CD14-positive monocyte (primary cell): ENCODE measurements at places on chromosomes 1 and 21. TPM values are rescaled to one million over a fixed set of nuclear protein-coding genes. Genes with fewer than 3 reads are reported as not detected.

CELA3A gene
- not detected for polyA plus RNA-seq

EPHB2 gene
- polyA plus RNA-seq = 5.6 and 7.2 TPM in 2 replicates

ZNF683 gene
- polyA plus RNA-seq = not detected in 2 replicates

TFB2M gene
- 2.8 and 4.9 TPM in 2 replicates for polyA plus RNA-seq

TTC22 gene
- not detected for polyA plus RNA-seq

GRCh38 chr21:36504067-36505058 lies 24.4 kb upstream of the CLDN14 start:
- no peak overlapping the region for H3K27ac ChIP-seq
- no peaks in the 10 kb centered on the region for H3K36me3 ChIP-seq
- no peak overlapping the region for H3K4me3 ChIP-seq
- H3K27me3 ChIP-seq = no peaks in the 10 kb centered on the region

DNA sequence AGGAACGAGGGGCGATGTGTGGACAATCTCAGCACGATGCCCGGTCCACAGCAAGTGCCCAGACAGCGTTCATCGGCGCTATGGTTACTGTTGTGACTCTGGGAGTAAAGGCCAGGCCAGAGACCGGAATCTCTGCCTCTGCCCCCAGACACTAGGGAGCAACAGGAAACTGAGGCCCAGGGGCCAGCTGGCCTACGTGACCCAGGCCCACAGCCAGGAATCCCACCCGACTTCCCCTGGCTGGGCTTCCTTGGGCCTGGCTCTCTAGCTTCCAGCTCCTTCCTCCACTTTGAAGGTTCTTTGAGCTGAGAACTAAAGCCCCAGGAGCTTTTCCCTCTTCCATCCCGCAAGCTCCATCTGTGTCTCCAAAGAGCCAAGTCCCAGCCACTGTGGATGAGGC lies 4.6 kb downstream of the LRP8 start:
- no peaks in the 10 kb centered on the region for H3K27me3 ChIP-seq
- DNase-seq = no peak
- H3K36me3 ChIP-seq = peaks cover 10% of the 10 kb centered on the region
- peaks cover 17% of the 10 kb centered on the region for H3K4me1 ChIP-seq
- H3K4me3 ChIP-seq = no peak overlapping the region

GRCh38 chr1:109488696-109489095 lies 5.0 kb downstream of the ATXN7L2 start:
- H3K27ac ChIP-seq = no peak overlapping the region
- H3K36me3 ChIP-seq = no peaks in the 10 kb centered on the region
- no peak for DNase-seq
- H3K27me3 ChIP-seq = no peaks in the 10 kb centered on the region

GRCh38 chr1:184838504-184838951 lies 83.9 kb upstream of the EDEM3 start:
- H3K4me1 ChIP-seq = peaks cover 4% of the 10 kb centered on the region
- peaks cover 6% of the 10 kb centered on the region for H3K36me3 ChIP-seq
- H3K4me3 ChIP-seq = no peak overlapping the region
- no peak overlapping the region for H3K27ac ChIP-seq
- H3K27me3 ChIP-seq = no peaks in the 10 kb centered on the region

DNA sequence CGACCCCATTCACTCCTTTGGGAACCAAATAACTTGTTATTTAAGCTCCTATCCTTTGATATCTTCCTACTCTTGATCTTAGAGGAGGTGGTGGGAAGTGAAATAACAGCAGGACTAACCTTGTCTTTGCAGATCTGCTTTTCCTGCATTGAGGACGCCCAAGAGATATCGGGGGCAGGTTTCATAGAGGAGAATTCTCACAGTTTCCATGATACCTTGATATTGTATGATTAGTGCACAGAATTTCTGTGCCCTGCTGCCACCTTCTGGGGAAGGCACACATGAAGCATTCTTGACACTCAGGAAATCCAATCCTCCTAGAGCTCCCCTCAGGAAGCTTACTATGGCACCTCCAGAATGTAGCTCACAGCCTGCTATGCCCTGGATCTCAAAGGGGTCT lies 1.6 kb downstream of the CD1B start:
- peaks cover 68% of the 10 kb centered on the region for H3K4me1 ChIP-seq
- H3K36me3 ChIP-seq = no peaks in the 10 kb centered on the region
- no peak overlapping the region for H3K27ac ChIP-seq
- no peak overlapping the region for H3K4me3 ChIP-seq
- peak; percentile 30 for DNase-seq

- no peaks in the 10 kb centered on the region for H3K27me3 ChIP-seq
- no peak overlapping the region for H3K4me3 ChIP-seq
- DNase-seq = no peak
- H3K36me3 ChIP-seq = no peaks in the 10 kb centered on the region
- no peak overlapping the region for H3K27ac ChIP-seq
- no peaks in the 10 kb centered on the region for H3K4me1 ChIP-seq
Measured at GRCh38 chr1:97033949-97034348, 312.4 kb downstream of the PTBP2 start.

GRCh38 chr1:47460456-47460855 lies 22.6 kb downstream of the FOXD2 start:
- no peak overlapping the region for H3K27ac ChIP-seq
- H3K36me3 ChIP-seq = no peaks in the 10 kb centered on the region
- H3K4me3 ChIP-seq = no peak overlapping the region
- H3K4me1 ChIP-seq = no peaks in the 10 kb centered on the region

DNA sequence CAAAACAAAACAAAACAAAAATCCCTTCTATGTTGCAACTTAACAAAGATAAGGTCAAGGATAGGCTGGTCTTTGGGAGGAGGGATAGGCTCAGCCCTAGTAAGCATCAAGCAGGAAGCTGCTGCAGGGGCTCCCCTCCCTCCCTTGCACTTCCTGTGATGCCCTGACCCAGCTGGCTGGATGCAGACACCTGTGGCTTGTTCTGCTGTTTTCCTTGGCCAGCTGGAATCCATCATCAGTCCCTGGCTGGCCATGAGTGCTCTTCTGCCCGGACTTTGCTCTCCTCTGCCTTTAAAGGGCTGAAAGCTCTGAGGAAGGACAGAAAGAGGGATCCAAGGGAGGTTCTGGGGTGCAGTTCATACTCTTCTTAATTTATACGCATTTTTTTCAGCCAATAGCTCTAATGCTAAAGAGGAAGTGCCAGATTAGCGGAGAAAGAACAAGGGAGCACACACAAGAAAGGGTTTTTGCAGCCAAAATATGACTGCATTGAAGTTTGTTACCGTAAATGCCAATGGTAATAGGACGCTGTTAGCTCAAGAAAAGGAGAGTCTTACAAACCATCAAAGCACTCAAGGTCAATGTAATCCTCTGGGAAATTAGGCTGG lies 19.9 kb upstream of the UBE2U start:
- H3K27ac ChIP-seq = no peak overlapping the region
- H3K36me3 ChIP-seq = no peaks in the 10 kb centered on the region
- no peak overlapping the region for H3K4me3 ChIP-seq
- H3K4me1 ChIP-seq = no peaks in the 10 kb centered on the region
- H3K27me3 ChIP-seq = no peaks in the 10 kb centered on the region
- no peak for DNase-seq

DNA sequence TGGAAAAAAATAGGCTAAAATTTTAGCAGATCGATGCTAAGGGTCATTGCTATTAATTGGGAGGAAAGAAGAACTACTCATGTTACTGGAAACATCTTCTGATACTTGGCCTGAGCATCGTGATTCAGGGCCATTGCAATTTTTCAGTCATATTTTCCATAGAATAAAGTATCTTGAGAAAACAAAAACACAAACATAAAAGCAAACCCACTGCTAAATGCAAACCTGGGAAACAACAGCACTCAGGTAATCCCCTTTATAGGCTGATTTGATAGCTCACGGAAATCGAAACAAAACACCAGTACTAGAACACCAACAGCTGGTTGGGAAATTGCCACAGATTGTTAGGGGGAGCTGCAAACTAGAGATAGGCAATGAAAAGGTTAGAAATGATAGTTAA lies 172.9 kb upstream of the ESRRG start:
- DNase-seq = no peak
- H3K4me1 ChIP-seq = no peaks in the 10 kb centered on the region
- no peaks in the 10 kb centered on the region for H3K36me3 ChIP-seq
- H3K27ac ChIP-seq = no peak overlapping the region

GRCh38 chr1:70458131-70458530 lies 47.1 kb downstream of the CTH start:
- no peak overlapping the region for H3K4me3 ChIP-seq
- no peak for DNase-seq
- H3K27me3 ChIP-seq = no peaks in the 10 kb centered on the region
- no peak overlapping the region for H3K27ac ChIP-seq

- H3K4me3 ChIP-seq = no peak overlapping the region
- H3K36me3 ChIP-seq = no peaks in the 10 kb centered on the region
- peaks cover 6% of the 10 kb centered on the region for H3K27me3 ChIP-seq
- no peak overlapping the region for H3K27ac ChIP-seq
Measured at GRCh38 chr1:183215076-183215720, 29.1 kb downstream of the LAMC2 start.

DNA sequence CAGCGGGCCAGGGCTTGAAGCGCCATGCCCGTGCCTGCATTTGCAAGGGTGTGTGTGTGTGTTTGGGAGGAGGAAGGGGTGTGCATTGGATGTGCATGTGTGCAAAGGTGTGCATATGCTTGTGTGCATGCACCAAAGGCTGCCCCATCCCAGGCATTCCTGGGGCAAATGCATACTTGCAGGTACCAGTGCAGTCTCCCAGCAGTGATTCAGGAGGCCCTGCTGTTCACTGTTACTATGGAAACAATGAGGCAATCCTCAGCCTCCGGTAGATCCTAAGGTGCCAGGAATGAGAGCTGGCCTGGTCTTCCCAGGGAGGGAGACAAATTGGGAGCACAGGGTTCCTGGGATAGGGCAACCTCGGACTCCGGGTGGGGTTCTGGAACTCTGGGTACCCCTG lies 7.5 kb upstream of the FNDC5 start:
- H3K36me3 ChIP-seq = no peaks in the 10 kb centered on the region
- no peaks in the 10 kb centered on the region for H3K27me3 ChIP-seq
- no peak overlapping the region for H3K4me3 ChIP-seq
- H3K4me1 ChIP-seq = no peaks in the 10 kb centered on the region

DNA sequence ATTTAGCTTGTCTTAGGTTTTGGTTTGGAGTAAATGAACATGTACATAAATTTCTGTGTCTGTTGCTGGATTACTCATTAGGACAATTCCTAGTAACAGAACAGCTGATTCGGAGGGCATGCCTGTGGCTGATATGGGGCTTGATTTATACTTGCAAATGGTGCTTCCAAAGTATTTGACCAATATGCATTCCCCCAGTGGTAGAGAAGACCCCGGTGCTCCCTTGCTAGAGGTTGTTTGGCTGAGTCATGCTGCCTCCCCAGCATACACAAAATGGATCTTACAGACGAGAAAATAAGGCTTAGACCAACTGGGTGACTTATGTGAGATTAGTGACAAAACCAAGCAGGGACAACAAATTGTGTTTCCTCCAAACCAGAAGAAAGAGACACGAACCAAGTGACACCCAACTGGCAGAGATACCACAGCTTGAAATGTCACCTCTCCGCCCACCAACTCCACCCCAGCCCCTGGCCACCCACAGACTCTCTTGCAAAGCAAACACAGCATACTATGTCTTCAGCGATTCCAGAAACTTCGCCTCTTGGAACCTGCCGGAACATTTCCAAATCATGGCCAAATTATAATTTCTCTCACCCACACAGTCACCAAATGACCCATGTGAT lies 75.9 kb upstream of the ETS2 start:
- peaks cover 7% of the 10 kb centered on the region for H3K4me1 ChIP-seq
- no peak overlapping the region for H3K4me3 ChIP-seq
- H3K27me3 ChIP-seq = no peaks in the 10 kb centered on the region
- H3K27ac ChIP-seq = no peak overlapping the region
- no peaks in the 10 kb centered on the region for H3K36me3 ChIP-seq

DNA sequence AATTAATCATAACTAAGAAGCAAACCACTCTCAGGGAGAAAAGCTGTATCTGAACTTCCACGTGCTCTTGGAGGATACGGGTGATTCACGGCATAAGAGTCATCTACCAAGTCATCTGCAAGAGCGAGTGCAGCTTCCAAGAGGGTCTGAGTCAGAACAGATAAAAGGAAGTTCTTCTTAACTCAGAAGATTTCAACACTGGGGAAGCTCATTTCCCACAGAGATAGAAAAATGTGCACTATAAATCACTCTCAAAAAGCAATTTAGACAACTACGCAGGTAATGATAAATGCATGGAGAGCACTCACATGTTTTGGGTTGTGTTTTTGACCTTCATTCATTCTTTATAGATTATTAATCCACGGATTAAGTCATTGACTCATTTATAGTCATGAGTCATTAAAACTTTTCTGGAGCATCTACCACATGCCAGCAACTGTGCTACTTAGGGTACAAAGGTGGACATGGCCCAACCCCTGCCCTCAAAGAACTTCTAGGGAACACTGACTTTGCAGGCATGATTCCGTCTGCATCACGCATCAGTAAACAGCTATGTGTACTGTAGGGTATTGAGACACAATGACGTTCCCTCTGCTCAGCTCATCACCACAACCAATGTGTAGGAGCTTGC lies 20.8 kb downstream of the KCNJ15 start:
- H3K4me3 ChIP-seq = no peak overlapping the region
- H3K27me3 ChIP-seq = no peaks in the 10 kb centered on the region
- H3K27ac ChIP-seq = peak overlapping the region; percentile 88
- peak; percentile 99 for DNase-seq

GRCh38 chr1:156113282-156113950 lies 1.1 kb upstream of the LMNA start:
- no peak for DNase-seq
- H3K27me3 ChIP-seq = peaks cover 81% of the 10 kb centered on the region
- no peaks in the 10 kb centered on the region for H3K36me3 ChIP-seq
- H3K4me3 ChIP-seq = no peak overlapping the region
- peaks cover 28% of the 10 kb centered on the region for H3K4me1 ChIP-seq

DNA sequence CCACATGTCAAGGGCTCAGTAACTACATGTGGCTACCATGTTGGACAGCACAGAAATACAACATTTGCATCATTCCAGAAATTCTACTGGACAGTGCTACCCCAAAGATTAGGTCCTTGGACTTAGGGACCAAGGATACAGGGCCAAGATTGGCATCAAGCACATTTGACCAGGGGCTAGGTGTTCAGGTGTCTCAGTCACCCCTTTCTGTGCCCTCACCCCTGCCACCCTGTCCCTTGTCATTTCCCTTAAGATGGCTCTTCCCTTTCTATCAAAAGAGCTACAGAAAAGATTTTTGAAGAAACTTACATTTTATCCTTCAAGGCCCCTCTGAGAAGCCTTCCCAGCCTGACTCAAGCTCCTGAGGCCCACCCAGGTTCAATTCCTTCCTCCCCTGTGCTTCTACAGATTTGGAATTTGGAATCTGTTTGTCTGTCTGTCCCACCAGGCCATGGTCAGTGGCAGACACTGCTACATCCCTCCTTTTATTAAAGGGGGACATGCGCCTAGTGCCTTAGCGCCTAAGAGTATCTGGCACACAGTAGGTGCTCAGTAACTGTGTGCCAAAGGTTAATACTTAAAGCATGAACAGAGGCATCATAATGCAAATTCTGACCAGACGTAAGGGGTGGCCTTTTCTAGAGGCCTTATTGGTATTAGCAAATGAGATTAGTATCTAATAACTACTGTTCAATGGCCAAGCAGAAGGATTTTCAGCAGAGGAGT lies 21.4 kb downstream of the CSF1 start:
- no peak overlapping the region for H3K4me3 ChIP-seq
- no peaks in the 10 kb centered on the region for H3K36me3 ChIP-seq
- no peak overlapping the region for H3K27ac ChIP-seq
- H3K4me1 ChIP-seq = peaks cover 16% of the 10 kb centered on the region
- H3K27me3 ChIP-seq = no peaks in the 10 kb centered on the region
